ENCODE measurements at places on chromosomes 11 and 22.

- no peak for DNase-seq
Measured at GRCh38 chr11:27582621-27583020, 76.1 kb upstream of the LIN7C start.

DNA sequence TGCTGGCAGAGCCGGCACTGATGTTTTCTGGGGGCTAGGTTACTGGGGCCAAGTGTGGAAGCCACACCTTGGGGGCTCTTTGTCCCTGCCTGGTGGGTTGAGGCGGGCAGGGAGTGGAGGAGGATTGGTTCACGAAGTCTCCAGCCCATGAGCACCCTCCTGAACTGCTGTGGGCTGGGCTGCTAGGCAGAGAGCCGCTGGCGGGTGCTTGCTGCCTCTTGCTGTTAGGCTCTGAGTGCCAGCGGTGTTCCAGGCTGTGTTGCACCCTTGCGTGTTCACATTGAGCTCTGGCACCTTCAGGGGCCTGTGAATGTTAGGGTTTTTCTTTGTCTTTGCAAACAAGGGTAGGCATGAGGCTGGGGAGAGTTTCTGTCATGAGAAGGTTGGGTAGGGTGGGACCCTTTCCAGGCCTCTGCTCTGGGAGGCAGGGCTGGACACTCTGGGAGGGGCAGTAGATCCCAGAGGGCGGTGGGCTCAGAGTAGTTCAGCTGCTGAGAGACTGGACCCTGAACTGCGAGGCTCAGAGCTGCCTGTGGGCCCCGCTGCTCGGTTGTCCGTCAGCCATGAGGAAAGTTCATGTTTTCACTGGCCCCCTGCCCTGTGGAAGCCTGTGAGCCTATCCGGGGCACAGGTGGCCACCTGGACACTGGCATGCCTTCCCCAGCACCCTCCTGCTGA is 24.0 kb upstream of the TMEM191C start:
- DNase-seq, result no peak

- DNase-seq, result peak; percentile 62
Measured at GRCh38 chr11:88475991-88476418, 138.5 kb upstream of the CTSC start.

DNA sequence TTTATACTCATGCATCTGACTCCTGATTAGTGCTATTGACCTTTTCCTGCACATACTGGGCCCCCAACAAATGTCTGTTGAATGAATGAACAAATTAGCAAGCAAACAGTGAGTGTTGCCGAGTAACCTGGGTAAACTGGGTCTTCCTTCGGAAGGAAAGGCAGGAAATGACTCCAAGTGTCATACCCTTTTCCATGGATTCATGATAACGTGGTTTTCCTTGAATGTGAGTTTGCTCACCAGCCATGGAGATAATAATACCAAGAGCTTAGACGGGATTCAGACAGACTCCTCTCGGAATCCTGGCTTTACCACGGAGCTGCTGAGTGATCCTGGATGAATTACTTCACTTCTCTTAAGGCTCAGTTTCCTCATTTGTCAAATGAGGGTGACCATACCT is 16.7 kb downstream of the TECTA start:
- DNase-seq, result no peak

- peak; percentile 14 for DNase-seq
Measured at GRCh38 chr11:113528982-113529381, 53.8 kb upstream of the DRD2 start.

DNA sequence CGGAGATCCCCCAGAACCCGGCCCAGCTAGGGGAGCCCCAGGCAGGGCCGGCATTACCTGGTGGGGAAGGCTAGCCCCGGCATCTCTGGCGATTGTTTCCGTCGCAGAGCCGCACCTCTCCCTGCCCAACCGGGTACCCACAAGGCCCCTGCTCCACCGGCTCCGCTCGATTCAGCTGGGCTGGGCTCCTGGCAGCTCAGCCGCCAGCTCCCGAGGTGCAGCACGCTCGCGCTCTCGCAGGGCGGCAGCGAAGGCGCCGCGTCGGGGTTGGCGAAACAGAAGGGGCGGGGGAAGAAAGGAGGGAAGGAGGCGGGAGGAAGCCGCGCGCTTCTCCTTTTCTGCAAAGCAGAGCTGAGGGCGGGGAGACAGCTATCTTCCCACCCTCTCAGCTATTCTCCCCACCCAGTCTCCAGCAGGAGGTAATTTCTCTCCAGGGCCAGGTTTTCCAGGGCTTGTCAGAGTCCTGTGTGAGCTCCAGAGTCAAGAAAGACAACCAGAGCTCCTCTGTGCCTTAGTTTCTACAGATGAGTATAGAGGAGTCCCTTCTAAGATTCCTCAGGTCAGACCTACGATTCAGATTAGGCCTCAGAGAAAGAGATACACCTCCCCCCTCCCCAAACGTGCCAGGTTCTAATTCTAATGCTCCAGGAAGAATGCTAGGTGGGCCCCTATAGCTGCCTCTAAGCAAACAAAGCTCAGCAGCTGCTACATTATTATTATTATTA is 62.0 kb downstream of the PAK1 start:
- peak; percentile 88 for DNase-seq

DNA sequence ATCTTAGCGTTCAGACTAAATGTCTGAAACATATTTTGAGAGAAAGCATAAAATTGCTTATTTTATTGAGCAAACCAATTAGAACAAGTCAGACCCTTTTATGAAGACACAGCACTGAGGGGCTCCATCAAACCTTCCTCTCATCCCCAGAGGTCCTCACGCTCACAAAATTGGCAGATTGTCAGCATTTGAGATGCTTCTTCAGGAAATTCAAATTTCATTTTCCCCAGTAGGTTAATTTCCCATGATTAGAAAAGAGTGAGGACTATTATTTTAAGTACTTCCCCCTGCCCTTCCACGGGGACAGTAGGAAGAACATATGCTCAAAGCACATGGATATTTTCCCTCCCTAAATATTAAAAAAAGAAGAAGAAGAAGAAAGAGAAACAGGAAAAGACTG is 851.8 kb downstream of the BRD1 start:
- DNase-seq, result no peak

DNA sequence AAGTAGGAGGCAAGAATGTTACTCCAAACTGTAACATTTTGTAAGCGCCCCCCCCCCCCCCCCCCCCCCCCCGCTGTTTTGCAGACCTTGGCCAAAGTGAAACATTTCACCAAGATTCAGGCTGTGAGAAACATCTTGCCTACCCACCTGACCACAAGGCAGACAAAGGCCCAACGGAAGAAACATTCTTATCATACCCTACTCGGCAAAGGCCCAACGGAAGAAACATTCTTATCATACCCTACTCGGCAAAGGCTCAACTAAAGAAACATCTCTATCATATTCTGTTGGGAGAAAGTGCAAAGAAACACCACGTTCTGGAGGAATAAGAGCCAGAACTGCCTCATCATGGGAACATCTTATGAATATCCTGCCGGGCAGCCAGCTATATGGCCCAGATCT is 117.1 kb downstream of the JRKL start:
- no peak for DNase-seq

DNA sequence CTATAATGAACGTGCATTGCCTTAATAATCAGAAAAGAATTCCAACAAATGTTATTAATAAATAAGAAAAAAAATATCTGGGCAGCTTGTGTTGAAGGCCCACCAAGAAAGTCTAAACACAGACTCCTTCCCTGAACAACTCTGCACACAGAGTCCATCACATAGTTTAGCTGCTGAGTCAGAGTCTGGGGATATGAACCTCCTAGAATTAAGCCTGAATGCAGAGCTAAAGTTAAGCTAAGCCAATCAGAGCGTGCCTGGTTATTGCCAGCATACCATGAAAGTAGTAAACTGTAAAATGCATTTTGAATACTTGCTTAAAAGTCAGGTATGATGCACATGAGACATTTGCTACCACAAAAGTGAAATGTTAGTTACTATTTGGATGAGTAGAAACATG is 25.6 kb upstream of the TENM4 start:
- peak; percentile 82 for DNase-seq

Data from fibroblast of skin of scalp (primary cell).